ENCODE measurements at places on chromosomes 7 and 10.

DNA sequence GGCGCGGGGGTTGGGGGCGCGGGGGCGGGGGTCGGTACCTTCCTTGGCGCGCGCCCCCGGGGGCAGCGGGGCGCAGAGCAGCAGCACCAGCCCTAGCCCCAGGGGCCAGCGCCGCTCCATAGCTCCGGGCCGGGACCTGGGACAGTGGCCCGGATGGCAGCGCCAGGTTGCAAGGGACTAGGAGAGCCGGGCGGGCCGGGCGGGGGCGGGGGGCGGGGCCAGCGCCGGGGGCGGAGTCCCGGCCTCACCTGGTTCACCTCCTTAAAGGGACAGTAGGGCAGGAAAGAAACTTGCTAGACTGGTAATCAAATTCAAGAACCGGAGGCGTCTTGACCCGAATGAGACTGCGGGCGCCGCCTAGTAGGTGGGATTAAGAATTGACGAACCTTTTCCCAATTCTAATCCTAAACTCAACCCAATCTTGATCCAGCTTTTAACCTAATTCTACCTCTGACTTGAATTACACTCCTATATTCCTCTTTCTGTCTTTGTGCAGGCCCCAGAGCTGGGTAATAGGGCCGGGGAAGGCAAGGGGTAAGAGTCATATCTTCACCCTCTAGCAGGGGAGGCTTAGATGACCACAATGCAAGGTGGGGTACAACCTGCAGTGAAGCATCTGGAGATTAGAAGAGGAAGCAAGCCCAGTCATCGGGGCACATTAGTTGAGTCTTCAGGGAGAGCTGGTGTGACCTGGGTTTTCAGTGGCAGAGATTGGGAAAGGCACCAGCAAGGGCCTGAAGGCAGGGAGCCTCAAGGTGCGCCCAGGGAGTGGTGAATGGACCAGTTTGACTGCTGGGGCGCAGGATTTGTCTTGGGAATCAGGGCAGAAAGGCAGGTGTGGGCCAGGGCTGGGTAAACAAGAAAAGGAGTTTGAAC is at the start of gene EPHA1:
EPHA1 (minus strand) TSS at position 171 of the 876 bp plus-strand sequence; CDS start at position 120, 51 bp downstream.
- DNase-seq = peak; percentile 69

GRCh38 chr7:37915438-37915837 is 1.2 kb downstream of the SFRP4 start:
- DNase-seq = no peak

DNA sequence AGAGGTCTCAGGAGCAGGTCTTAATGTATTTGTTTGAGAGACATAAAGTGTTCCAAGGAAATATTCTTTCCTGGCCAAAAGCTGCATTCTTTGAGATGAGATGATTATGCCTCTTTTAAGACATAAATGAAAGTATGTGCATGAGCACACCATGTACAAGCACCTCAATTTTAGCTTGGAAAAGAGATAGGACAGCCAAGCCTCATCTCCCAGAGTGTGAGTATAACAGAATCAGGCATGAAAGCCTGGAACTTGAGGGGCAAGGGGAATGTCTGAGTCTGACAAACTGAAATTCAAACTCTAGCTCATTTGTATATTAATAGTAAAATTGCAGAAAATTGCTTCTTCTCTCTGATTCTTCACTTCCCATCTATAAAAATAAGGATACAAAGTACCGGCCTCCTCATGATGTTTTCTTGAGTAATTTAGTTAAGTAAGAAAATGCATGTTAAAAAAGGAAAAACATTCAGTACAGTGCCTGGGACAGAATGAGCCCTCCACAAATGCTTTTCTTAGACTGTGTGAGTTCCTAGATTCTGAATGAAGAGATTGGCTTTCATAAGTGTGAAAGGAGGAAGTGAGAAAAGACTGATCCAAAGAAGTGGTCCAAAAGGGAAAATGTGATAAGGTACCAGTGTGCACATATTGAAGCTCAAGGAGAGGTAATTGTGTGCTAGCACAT is 1260.9 kb upstream of the SORCS1 start:
- no peak for DNase-seq

GRCh38 chr10:14555807-14556206 is 218.9 kb downstream of the FAM107B start:
- DNase-seq = no peak

- no peak for DNase-seq
These were observed 36.8 kb downstream of the PPIF start for GRCh38 chr10:79383974-79384606.

GRCh38 chr10:29443745-29444523 is 155.1 kb downstream of the LYZL1 start:
- DNase-seq = no peak

GRCh38 chr10:110505130-110505770 is 7.5 kb downstream of the DUSP5 start:
- no peak for DNase-seq

- no peak for DNase-seq
These were observed 32.1 kb downstream of the PLCE1 start for GRCh38 chr10:94025806-94026205.

- DNase-seq = no peak
These were observed 59.8 kb upstream of the CHST15 start for GRCh38 chr10:124153023-124153826.

DNA sequence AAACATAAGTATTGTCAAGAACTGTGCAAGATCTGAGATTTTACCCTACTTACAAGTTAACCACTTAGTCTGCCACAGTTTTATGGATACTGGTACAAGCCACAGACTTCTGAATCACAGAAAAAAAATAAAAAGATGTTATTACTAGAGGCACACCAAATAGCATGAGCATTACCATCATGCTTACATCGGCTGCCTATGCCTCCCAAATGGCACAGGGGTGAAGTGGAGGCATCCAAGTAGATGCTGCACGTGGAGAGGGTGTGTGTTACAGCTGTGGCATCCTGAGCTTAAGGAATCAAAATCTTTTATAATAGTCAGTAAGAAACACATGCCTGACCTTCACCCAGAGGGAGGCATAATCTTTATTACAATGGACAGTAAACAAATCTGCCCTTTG is 207.8 kb downstream of the TFEC start:
- no peak for DNase-seq
